ENCODE measurements at places on chromosomes 4 and X. TPM values are rescaled to one million over a fixed set of nuclear protein-coding genes. Genes with fewer than 3 reads are reported as not detected.

GRCh38 chrX:39677978-39678791, 419.6 kb downstream of the BCOR start:
- H3K36me3 ChIP-seq: no peaks in the 10 kb centered on the region
- H3K4me1 ChIP-seq: no peaks in the 10 kb centered on the region
- no peak overlapping the region for H3K27ac ChIP-seq
- DNase-seq: no peak
- no peaks in the 10 kb centered on the region for H3K27me3 ChIP-seq
- no peak overlapping the region for H3K4me3 ChIP-seq

DNA sequence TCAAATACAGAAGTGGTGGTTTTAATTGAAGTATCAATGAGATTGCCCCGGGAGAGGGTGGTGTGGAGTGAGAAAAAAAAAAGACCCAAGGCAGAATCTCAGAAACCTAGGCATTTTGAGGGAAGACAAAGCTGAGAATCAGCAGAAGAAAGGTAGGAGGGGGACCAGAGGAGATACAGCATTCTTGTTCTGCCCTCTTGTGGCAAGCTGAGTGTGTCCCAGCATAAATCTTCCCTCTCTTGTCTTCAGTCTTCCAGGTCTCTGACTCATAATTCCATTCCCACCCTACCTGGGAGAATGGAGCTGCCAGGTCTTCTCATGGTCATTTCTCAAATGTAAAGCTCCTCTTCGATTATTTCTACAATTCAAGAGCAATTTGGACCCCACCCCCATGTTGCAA, 32.7 kb upstream of the MAGED1 start:
- no peak overlapping the region for H3K27ac ChIP-seq
- H3K27me3 ChIP-seq: no peaks in the 10 kb centered on the region
- peaks cover 34% of the 10 kb centered on the region for H3K36me3 ChIP-seq
- peaks cover 23% of the 10 kb centered on the region for H3K4me1 ChIP-seq
- DNase-seq: peak; percentile 2

DNA sequence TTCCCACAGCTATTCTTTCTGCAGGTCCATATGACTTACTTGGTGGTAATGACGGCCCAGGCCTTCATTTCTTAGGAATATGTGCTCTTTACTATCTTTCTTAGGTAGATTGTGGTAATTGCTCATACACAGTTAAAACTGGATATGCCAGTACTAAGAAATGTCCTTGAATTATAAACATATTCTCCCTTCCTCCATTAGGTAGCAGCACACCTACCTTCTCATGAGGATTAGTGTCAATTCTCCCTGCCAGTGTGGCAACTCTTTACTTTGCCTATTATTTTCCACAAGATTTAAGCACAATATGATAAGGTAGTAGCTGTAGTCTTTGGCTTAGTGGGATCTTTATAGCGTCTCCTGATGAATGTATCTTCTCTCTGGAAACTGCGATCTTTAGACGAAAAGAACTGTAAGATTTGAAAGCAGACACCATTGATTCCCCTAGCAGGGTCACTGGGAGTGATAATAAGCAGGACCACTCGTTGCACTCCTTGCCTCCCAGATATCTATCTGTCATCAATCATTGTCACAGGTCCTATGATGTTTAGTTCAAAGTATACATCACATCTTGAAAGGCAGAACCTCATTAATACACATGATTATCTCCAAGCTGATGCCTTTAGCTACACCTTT, 1240.7 kb downstream of the C4orf33 start:
- no peak overlapping the region for H3K4me3 ChIP-seq
- H3K27me3 ChIP-seq: no peaks in the 10 kb centered on the region
- no peak for DNase-seq
- H3K4me1 ChIP-seq: no peaks in the 10 kb centered on the region

DNA sequence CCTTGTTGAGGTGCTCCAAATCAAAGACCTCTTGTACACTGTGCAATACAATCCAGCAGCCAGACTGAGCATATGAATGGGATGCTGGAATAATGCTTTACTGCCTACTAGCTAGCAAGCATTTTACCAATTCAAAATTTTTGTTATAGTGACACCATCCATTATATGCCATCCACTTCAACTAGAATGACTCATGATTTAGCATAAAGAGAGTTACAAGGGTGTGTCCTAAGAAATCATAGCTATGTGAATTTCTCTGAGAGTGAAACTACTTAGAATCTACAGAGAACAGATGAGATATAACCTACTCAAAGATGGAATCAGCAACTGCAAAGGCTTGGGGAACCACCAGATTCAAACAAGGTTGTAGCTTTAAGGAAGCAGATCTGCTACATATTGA, 221.9 kb downstream of the LHFPL1 start:
- no peaks in the 10 kb centered on the region for H3K4me1 ChIP-seq
- H3K27me3 ChIP-seq: no peaks in the 10 kb centered on the region
- DNase-seq: no peak
- H3K36me3 ChIP-seq: no peaks in the 10 kb centered on the region
- no peak overlapping the region for H3K27ac ChIP-seq
- no peak overlapping the region for H3K4me3 ChIP-seq

- H3K36me3 ChIP-seq: no peaks in the 10 kb centered on the region
- no peak for DNase-seq
- no peak overlapping the region for H3K27ac ChIP-seq
Observed at GRCh38 chrX:24110069-24110468, 39.5 kb upstream of the ZFX start.

GRCh38 chr4:144223149-144223548, 82.6 kb upstream of the GYPA start:
- H3K27ac ChIP-seq: no peak overlapping the region
- no peak for DNase-seq
- no peaks in the 10 kb centered on the region for H3K36me3 ChIP-seq
- H3K4me3 ChIP-seq: no peak overlapping the region
- H3K4me1 ChIP-seq: no peaks in the 10 kb centered on the region

The UGT2B10 gene
- total RNA-seq: not detected

The BTC gene
- not detected for total RNA-seq

DNA sequence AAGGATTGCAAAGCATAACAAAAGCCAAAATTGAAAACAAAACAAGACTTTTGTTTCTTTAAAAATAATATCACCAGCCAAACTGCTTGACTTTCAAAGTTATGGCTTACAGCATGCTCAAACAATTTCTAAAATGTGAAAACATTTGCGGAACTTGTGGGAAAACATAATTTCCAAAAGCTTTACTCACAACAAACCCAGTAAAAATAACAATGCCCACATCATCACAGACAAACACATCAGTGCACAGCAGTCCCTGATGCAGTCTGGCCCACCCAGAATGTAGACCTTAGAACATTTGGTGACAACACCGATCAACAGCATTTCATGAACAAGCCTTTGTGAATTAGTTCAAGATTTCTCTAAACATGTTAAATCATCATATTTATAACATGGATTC, 98.9 kb downstream of the ARHGAP6 start:
- H3K36me3 ChIP-seq: no peaks in the 10 kb centered on the region
- no peak overlapping the region for H3K4me3 ChIP-seq
- H3K4me1 ChIP-seq: no peaks in the 10 kb centered on the region
- no peak for DNase-seq

- DNase-seq: no peak
- H3K4me1 ChIP-seq: peaks cover 37% of the 10 kb centered on the region
- H3K4me3 ChIP-seq: no peak overlapping the region
- H3K36me3 ChIP-seq: peaks cover 55% of the 10 kb centered on the region
- H3K27me3 ChIP-seq: no peaks in the 10 kb centered on the region
- no peak overlapping the region for H3K27ac ChIP-seq
Observed at GRCh38 chr4:41940834-41941233, 5.6 kb downstream of the TMEM33 start.

GRCh38 chr4:20422398-20422797, 170.7 kb downstream of the SLIT2 start:
- H3K4me3 ChIP-seq: no peak overlapping the region
- no peak overlapping the region for H3K27ac ChIP-seq
- H3K36me3 ChIP-seq: no peaks in the 10 kb centered on the region
- peaks cover 2% of the 10 kb centered on the region for H3K27me3 ChIP-seq

DNA sequence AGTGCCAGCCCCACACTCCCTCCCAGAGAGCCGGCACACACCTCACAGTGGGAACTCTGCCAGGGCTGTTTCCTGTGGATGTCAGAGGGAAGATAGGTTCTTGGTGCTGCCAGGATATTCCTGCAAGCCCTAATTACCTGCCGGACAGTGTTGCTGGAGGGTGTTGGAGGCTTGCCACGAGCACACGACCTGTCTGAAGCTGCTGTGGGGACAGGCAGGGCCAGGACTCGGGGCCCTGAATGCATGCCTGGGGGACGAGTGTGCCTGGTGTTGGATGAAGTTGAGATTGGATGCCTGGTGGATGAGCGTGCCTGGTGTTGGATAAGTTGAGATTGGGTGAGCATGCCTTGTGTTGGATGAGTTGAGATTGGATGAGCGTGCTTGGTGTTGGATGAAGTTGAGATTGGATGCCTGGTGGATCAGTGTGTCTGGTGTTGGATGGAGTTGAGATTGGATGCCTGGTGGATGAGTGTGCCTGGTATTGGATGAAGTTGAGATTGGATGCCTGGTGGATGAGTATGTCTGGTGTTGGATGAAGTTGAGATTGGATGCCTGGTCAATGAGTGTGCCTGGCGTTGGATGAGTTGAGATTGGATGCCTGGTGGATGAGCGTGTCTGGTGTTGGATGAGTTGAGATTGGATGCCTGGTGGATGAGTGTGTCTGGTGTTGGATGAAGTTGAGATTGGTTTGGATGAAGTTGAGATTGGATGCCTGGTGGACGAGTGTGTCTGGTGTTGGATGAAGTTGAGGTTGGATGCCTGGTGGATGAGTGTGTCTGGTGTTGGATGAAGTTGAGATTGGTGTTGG, 23.2 kb upstream of the UVSSA start:
- no peak overlapping the region for H3K4me3 ChIP-seq
- H3K27ac ChIP-seq: no peak overlapping the region
- no peaks in the 10 kb centered on the region for H3K27me3 ChIP-seq
- no peaks in the 10 kb centered on the region for H3K4me1 ChIP-seq
- no peak for DNase-seq

The GPC3 gene
- 0.58 TPM for total RNA-seq

The FRMD7 gene
- not detected for total RNA-seq

The CXCL9 gene
- total RNA-seq: 1.3 TPM

DNA sequence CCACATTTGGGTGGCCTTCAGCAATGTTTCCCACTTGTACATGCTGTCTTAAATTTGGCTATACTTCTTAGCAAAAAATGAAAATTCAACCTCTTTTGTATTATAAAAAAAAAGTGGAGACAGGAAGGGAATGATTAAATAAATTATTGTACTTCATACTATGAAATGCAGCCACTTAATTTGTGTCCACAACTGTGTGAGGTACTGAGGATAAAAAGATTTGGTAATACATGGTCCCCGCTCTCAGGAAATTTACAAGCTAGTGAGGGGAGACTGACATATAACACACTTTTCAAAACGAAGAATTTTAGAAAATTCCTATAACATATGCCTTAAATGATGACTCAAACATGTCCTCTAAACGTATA, 105.0 kb downstream of the HNRNPD start:
- H3K27ac ChIP-seq: no peak overlapping the region
- no peaks in the 10 kb centered on the region for H3K27me3 ChIP-seq
- no peak overlapping the region for H3K4me3 ChIP-seq
- H3K4me1 ChIP-seq: peaks cover 10% of the 10 kb centered on the region
- H3K36me3 ChIP-seq: no peaks in the 10 kb centered on the region
- DNase-seq: no peak

The MSL3 gene
- total RNA-seq: 39.3 TPM

The WDR17 gene
- 0.63 TPM for total RNA-seq

DNA sequence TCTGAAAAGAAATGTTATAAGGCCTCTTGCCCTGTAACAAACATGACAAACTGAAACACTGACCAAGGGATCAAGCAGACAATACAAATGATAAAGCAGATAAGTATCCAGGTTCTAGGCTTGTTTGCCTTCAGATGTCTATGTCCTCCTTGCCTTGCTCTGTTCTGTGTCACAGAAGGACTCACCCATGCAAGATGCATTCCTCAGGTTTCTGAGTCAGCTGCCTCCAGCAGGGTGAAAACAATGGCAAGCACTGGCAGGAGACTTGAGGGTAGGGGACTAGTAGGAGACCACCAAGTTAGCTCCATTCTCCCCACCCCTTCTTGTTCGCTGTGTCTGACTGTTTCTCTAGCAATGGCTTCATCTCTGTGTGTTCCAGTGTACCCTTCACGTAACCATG, 76.6 kb upstream of the CXXC4 start:
- no peak for DNase-seq
- no peaks in the 10 kb centered on the region for H3K36me3 ChIP-seq
- no peak overlapping the region for H3K27ac ChIP-seq
- no peak overlapping the region for H3K4me3 ChIP-seq
- no peaks in the 10 kb centered on the region for H3K4me1 ChIP-seq

DNA sequence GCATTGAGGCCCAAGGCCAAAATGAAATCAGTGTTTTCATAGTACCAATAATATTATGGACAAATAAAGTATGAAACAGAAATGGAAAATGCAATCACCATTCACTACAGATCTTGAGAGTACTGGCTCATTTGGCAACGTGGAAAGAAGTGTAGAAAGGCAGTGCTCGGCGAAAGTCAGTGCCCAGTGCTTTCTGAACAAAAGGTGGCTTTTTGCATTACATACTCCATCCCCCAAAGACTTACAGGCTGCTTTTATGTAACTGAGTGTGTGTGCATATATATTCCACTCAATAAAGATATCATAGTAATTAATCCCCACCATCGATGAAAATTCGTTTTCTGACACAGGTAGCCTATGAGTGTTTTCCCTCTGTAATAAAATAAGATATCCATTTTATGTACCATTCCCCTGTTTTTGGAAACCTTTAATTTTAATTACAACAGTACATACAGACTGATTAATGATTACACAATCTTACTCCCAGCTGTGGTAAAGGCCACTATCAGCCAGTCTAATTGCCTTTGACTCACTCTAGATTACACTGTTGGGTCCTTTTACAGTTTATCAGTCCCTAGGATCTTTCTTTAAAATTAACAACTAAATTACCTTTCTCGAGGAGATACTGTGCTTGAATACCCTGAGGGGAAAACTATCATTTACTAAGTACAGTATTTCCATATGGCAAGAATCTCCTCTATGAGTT, 65.9 kb downstream of the MAD2L1 start:
- H3K36me3 ChIP-seq: no peaks in the 10 kb centered on the region
- peaks cover 5% of the 10 kb centered on the region for H3K27me3 ChIP-seq
- no peak overlapping the region for H3K4me3 ChIP-seq
- no peak for DNase-seq
- no peak overlapping the region for H3K27ac ChIP-seq

The TMEM31 gene
- 0.52 TPM for total RNA-seq

DNA sequence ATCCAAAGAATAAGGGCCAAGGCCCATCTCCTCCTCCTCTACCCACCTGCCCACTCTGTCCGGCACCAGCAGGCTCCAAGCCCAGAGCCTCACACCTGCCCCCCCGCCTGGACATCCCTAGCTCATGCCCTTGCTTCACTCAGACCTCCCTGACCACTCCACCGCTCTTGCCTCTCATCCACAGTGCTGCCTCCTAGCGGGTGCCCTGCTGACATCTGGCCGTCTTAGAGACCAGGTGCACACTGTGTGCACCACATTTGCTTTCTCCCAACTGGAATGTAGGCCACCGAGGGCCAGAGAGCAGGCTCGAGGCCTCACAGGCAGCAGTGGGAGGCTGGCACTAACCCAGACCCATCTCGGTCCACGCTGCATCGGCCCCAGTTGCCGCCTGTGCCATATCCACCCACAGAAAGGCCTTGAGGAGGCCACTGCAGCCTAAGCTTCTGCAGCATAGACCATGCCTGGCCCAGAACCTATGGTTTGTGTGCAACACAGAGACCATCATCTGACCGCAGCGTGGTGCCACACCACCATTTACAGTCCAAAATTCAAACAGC, 13.5 kb downstream of the LETM1 start:
- H3K36me3 ChIP-seq: peaks cover 32% of the 10 kb centered on the region
- no peaks in the 10 kb centered on the region for H3K27me3 ChIP-seq
- no peak overlapping the region for H3K27ac ChIP-seq
- no peak overlapping the region for H3K4me3 ChIP-seq

The HAND2 gene
- not detected for total RNA-seq

Data from activated CD8-positive, alpha-beta T cell treated with anti-CD3 and anti-CD28 coated beads for 36 hours (primary cell).